Fibroblast of skin of back (primary cell): ENCODE measurements at places on chromosomes 12 and 14.

DNA sequence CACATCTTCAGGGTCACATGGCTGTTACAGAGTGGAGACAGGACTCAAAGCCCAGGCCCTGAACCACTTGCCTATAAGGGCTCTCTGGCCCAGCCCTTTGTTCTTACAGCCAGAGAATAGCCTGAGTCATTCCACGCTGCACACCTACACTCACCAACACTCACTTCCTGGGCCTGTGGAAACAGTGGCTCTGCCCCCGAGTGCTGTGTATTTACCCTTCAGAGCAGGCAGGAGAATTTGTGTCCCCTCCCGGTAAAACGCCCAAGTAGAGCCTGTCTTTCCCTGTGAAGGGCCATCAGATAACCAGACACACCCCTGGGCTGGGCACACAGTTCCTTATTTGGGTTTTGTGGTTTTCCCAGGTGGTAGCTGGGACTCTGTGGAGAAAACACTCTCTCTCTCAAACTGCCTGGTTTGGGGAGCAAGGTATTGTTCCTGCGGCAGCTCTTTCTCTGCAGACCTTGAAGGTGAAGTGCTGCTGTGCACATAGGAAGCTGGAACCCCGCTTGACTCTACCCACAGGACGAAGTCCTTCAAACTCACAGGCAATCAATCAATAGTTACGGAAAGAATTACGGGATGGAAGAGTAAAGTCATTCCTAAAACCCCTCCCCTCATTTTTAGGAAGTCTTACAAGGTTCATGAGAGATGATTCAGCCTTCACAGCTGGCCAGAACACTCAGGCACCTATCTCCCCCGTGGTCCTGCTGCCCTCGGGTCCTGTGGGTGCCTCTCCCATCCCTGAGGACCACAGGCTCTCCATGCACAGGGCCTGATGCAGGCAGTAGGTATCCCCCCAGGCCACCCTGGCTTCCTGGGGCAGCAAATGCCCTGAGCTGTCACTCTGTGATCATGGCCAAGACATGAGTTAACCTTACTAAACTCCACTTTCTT, 20.3 kb downstream of the FIGNL2 start:
- DNase-seq = no peak

- DNase-seq = no peak
These were observed 196.5 kb downstream of the NOVA1 start for GRCh38 chr14:26401179-26401968.

GRCh38 chr12:75315518-75315917, 14.6 kb downstream of the CAPS2 start:
- peak; percentile 86 for DNase-seq

DNA sequence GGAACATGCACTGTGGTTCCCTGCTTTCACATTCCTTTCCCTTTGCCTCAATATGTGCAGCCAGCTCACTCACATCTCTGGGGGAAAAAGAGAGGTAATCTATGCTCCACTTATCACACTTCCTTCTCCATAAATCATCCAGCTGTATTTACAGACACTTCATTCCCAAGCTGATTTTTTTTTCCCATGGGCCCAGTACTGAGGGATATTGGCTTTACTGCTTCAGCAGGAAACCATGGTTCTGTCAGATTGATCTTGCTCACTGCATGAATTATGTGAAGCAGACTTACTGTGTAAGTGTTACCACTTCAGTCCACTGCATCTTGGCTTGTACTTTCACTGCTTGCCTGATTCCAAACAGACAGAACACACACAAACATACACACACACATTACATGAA, 555.6 kb downstream of the CCER1 start:
- DNase-seq = peak; percentile 22

GRCh38 chr12:53785161-53785560, 33.4 kb upstream of the CISTR start:
- DNase-seq = no peak

DNA sequence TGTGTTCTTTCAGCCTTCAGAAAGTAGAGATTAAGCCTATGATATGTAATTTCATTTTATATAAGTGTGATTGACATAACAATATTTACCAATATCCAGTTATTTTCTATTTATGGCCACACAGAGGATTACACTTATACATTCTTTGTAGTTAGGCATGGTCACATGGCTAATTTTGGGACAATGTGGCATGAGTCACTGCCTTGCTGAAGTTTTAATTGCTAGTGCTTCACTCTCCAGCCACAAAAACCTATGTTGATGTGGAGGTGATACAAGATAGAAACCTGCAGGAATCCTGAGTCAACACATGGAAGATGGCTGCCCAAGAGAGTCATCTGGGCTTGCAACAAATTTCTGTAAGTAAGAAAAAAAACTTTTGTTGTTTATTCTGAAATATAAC, 17.0 kb downstream of the CLEC14A start:
- peak; percentile 31 for DNase-seq

DNA sequence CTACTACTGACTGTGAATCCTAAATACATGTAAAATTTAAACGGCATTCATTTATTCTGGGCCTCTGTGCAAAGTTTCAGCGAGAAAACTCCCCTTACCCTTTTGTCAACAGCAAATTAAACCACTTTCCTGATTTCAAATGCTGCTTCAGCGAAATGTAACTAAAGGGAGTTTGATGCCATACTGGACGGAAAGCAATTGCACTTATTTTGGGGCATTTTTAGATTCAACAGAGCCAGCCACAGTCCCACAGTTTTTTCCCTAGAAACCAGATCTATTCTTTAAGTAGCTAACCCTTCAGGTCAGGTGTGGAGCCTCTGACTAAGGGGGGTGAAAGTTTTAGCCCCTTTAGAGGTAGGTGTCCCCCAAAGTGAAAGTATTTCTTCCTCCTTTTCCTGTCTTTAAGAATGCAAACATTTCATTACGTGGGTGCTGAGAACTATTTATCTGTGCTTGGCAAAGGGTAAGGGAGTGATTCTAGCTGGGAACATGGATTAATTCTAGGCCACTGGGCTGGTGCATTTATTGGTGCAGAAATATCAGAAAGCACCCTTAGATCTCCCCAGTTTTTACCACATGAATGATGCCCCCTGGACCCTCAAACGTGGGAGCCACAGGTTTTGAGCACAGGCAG, 72.7 kb downstream of the SPTB start:
- DNase-seq = no peak

GRCh38 chr14:56036353-56036752, 81.9 kb upstream of the PELI2 start:
- no peak for DNase-seq

GRCh38 chr14:39877577-39878190, 445.5 kb upstream of the FBXO33 start:
- no peak for DNase-seq

GRCh38 chr12:24233519-24234246, 284.2 kb upstream of the SOX5 start:
- DNase-seq = no peak

- no peak for DNase-seq
These were observed 11.4 kb downstream of the CLECL1 start for GRCh38 chr12:9721394-9722092.

GRCh38 chr12:120078868-120079267, 37.7 kb downstream of the RAB35 start:
- no peak for DNase-seq

DNA sequence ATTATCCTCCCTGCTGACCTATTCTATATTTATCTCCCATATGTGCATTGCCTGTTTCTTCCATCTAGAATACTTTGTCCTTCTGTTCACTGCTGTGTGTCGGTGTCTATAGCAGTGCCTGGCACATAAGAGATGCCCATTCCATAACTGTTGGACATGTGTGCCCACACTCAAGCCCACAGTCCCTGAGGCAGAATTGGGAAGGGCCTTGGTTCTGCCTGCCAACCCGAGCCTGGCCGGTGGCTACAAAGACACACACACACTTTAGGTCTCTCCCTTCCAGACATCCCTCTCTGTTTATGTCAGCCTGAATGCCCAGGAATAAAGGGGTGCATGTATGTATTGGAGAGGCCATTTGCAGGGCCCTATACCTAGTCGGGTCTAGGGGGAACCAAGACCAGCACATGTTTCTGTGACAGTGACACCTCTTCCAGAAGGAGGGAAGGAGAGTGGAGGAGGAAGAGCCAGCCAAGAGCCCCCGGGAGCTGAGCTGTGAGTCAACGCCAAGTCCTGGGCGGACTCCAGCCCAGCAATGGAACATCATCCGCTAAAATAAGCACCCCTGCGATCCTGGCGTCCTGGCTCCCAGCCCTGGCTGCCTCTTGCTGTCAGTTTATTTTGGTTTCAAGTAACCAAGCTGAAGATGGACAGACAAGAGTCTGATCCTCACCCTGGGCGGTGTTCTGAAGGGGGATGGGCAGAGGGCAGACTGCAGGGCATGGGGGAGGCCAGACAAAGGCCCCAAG, 4.3 kb upstream of the ASB2 start:
- peak; percentile 48 for DNase-seq

GRCh38 chr12:72057330-72057914, 118.8 kb downstream of the TPH2 start:
- DNase-seq = peak; percentile 32
